ENCODE measurements at places on chromosomes 5 and 9. TPM values are rescaled to one million over a fixed set of nuclear protein-coding genes. Genes with fewer than 3 reads are reported as not detected.

The PCAT7 gene
- total RNA-seq, result not detected

The PCDHGB2 gene
- total RNA-seq, result 2.3 TPM

The TNC gene
- total RNA-seq, result 1.6 TPM

The PCDHGA12 gene
- total RNA-seq, result 5.4 TPM

The NRG2 gene
- total RNA-seq, result 5.6 TPM

The C9orf153 gene
- total RNA-seq, result 7.6 TPM

The PCDHGA10 gene
- total RNA-seq, result 5.4 TPM

The IRGM gene
- not detected for total RNA-seq

The PCDHA12 gene
- 3.9 TPM for total RNA-seq

Measured in body of pancreas (tissue), 4 donors.